GOT3 (cell line): ENCODE measurements at places on chromosomes 7 and 10.

DNA sequence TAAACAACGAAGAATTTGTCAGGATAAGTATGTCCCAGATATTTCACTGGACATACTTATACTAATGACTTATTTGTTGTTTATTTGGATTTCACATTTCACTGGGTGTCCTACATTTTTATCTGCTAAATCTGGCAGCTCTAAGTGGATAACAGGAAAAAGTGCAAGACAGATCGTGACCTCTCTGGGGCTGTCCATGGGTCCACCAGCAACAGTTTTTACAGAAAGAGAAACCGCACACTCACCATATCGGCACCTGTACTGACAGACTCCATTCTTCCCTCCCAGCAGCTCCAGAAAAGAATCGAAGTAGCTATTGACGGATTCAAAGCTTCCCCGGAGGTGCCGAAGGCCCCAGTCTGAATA, 393 bp downstream of the PLA2G12B start:
- no peak for DNase-seq

- DNase-seq = no peak
Observed at GRCh38 chr7:153934048-153934447, 118.2 kb upstream of the DPP6 start.

GRCh38 chr10:44473146-44473545, 88.2 kb upstream of the CXCL12 start:
- no peak for DNase-seq

DNA sequence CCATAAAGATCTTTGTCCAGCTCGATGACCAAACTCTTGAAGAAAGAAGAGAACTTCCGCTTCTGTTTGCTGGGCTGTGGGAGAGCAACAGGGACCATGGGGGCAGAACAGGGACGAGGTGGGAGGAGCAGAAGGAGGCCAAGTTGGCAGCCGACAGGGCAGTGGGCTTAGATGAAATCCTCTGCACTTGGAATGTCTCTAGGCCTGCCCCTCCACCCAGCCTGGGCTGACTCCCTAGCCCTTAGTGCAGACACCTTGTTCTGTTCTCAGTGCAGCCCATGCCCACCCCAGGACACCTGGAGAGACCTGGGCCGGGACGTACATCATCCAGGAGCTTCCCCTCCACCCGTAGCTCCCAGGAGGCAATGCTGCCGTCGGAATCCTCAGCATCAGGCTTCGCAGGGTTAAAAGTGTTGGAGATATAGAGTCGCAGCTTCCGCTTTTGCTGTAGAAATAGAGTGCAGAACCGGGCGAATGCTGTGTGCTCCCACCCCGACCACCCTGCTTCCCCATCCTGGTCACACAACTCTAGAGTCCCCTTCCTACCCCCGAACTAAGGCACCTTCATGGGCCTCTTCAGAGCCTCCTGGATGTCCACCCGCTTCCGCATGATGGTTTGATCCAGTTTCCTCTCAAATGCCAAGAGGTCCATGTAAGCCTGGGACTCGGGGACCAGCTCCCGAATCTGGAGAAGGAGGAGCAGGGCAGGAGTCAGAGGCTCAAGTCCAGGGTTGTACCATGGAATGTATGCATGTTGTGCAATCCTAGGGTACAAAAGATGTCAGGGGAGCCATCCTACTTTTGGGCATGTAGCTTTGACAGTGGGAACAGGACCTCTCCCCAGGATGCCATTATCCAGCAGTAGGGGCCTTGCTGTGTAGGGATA, 6.1 kb downstream of the SMARCD3 start:
- DNase-seq = no peak

DNA sequence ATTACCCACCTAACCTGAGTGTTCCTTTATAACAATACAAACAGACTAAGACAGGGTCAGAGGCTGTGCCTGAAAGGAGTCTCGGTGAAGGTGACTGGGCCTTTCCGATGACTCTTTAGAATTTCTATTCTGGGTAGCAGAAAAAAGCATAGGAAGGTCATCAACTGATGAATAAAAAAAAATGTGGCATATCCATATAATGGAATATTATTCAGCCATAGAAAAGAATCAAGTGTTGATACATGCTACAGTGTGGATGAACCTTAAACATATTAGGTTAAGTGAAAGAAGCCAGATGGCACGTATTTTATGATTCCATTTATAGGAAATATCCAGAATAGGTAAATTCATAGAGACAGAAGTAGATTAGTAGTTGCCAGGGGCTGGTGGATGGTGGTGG, 83.4 kb downstream of the LRMDA start:
- no peak for DNase-seq
